ENCODE measurements at places on chromosomes 2 and 18.

DNA sequence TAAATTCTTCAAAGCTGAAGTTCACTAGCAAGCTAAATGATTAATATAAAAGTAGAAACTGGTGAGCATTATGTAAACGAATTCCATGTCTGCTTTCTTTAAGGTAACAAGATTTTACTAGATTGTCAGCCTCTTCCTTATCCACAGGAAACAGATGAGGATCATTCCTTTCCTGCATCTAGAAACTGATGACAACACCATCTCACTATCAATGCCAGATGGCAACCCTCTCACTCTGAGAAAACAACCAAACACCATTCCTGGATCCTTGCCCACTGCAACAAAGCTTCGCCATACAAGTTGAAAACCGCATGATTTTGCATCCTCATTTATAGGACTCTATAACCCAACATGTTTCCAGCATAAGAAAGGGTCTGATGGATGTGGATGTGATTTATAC is 122.9 kb downstream of the ZNF521 start:
- DNase-seq = no peak

DNA sequence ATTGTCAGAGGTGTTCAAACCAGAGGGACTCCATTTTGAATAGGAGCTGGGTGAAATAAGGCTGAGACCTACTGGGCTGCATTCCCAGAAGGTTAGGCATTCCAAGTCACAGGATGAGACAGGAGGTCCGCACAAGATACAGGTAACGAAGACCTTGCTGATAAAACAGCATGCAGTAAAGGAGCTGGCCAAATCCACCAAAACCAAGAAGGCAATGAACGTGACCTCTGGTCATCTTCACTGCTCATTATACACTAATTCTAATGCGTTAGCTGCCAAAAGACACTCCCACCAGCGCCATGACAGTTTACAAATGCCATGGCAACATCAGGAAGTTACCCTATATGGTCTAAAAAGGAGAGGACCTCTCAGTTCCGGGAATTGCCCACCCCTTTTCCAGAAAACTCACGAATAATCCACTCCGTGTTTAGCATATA is 10.6 kb downstream of the SH3YL1 start:
- DNase-seq = no peak

GRCh38 chr18:11997466-11997865 is 16.2 kb downstream of the IMPA2 start:
- DNase-seq = no peak

DNA sequence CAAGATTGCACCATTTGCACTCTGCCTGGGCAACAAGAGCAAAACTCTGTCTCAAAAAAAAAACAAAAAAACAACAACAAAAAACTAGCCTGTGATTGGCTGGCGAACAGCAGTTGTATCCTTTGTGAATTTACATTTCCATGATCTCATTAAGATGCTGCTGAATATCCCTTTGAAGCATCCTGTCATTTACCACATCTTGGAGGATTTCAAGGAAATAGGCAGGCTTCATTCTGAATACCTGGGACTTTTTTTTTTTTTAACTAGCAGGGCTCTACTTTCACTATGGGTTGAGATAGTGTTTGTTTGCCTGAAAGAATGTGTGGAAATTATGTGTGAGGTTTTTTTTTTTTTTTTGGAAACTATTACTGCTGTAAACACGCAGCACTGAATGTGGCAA is 49.6 kb upstream of the RPL31 start:
- no peak for DNase-seq

DNA sequence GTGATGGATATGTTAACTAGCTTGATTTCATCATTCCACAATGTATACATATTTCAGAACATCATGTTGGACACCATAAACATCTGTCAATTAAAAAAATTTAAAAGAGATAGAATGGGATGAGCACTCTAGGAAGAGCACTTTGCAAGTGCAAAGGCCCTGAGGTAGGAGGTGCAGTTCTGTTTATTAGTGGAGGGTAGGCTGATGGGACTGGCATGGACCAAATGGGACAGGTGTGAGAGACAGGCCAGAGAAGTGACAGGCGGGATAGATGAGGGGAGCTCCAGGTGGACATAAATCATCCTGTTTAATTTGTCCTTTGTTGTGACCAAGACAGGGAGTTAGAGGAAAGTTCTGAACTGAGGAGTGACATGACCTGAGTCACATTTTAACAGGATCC is 477.9 kb downstream of the TSN start:
- no peak for DNase-seq

GRCh38 chr2:207066791-207067460 is 98.8 kb downstream of the KLF7 start:
- no peak for DNase-seq

- no peak for DNase-seq
Measured at GRCh38 chr18:66107546-66107945, 356.7 kb downstream of the CDH7 start.

GRCh38 chr2:233074106-233074505 is 14.0 kb downstream of the INPP5D start:
- DNase-seq = no peak

DNA sequence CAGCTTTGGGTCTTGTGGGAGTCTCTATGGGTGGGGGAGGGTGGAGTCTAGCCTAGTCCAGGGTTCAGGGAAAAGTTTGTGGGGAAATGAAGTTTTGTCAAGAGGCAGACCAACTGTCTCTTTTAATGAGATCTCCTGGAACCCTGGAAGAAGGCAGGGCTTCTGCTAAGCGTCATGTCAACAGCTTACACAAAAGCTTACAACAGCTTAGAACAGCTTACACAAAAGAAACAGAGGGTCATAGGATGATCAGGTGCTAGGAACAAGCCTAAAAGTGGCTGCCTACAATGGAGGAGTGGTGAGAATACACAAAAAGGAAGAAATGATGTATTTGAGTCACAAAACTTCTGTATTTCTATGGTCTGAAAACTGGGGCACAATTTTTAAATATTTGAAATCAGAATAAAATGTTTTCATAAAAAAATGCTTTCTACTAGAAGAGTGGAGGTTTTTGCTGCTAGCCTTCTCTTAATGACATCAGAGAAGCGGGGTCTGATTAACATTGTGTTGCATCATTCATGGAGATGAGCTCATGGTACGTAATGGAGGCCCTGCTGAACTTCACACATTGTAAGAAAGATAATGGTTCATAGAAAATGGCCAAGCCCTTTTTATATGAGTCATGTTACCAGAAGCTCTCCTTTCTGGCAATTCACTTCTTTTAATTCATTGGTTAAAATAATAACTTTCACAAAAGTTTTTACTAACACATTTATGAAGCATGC is 351.0 kb downstream of the PIK3C3 start:
- no peak for DNase-seq

GRCh38 chr18:35923939-35924684 is 48.4 kb upstream of the RMP24 start:
- no peak for DNase-seq

DNA sequence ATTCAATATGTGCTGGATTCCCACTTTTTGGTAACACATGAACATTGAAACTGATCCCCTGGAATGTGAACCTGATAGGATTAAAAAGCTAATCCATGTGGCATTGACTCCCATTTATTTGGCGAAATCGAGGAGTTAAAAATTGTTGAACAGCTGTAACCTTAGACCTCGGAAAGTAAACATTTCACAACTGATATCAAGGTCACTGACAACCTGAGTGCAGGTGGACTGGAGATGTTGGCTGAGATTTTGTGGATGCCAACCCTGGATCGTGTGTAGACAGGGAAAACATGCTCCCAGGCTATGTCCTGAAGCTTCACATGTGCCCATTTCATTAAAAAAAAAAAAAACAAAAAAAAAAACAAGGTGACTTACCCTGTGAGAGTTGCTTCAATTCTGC is 204.8 kb downstream of the SETBP1 start:
- DNase-seq = no peak

- no peak for DNase-seq
Measured at GRCh38 chr18:10316778-10317177, 137.7 kb upstream of the APCDD1 start.

DNA sequence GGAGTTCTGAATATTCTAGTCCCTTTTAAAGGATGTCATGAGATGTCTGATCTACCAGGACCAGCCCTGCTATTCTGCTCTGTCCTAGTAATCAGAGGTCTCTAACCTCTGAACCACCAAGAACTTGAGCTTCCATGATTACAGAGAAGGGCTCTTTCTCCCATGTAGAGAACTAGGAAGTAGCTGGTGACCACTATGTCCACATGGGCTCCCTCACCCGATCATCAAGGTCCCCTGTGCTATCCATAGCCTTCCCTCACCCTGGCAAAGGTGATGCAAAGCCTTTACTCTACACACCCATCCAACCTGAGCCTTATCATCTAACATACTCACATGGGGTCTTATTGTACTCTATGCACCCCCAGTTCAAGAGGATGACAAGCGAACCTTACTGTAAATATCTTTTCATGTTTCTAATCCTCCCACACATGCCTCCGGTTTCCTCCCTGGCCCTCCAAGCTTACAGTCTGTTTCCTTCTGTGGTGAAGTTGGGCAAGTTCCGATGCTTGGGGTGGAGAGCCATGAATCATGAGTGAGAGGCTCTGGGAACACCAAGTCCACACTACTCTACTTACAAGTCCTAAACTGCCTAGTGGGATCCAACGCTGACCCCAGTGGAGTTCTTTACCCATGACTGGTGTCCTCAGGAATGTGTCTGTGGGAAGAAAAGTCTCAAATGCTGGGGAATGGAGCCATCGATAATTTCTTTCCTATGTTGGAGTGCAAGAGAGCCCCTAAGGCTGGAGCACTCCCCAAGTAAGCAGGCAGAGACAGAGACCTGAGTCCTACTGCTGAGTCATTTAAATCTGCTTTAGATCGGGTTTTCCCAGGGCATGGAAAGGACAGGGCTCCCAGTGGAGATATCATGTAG is 73.3 kb upstream of the KLF7 start:
- no peak for DNase-seq

DNA sequence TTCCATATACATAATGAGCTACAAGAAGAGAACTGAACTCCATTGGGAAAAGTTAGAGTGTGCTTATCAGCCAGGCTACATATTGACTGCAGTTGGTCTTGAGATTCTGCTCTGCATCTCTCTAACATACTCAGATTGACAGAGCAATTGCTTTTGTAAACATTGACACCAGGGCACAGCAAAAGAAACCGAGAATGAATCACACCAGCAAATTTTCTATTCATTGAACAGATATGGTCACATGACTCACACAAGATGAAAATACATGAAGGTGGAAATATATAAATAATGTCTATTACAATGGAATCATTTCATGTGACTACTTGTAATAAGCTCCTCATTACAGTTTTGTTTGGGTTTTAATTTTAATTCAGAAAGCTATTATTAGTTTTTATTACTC is 691.9 kb upstream of the TMEFF2 start:
- no peak for DNase-seq

DNA sequence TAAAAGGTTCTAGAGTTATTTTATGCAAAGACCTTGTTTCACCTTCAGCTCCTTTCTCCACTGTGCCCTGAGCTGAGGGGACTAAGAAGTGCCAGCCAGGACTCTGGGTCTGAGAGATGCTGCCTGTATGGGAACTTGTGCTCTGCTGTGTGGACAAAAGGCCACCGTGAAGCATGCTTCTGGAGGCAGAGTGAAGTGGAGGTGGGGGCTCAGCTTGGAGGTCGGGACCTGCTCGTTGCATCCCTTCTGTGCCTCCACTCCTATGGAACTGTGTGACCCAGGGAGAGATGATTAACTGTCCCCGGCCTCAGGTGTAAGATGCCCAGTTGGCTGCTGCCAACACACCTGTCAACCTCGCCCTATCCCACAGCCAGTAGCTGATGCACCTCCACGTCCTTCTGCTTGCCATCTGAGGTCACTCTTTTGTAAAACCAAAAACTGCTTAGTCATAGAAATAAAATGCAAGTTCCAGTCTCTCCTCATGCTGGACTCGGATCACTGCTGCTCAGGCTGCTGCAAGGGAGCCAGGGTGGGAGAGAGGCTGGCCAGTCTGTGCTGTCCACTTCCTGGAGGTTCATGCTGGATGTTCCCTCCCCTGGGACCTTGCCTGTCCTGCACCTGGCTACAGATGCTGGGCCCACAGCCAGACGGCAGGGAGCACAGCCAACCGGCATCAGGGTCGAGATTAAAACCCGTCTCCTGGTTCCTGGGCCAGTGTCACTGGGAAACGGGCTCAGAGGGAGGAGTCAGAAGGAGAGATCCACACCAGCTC is 113.2 kb downstream of the ACKR3 start:
- no peak for DNase-seq

DNA sequence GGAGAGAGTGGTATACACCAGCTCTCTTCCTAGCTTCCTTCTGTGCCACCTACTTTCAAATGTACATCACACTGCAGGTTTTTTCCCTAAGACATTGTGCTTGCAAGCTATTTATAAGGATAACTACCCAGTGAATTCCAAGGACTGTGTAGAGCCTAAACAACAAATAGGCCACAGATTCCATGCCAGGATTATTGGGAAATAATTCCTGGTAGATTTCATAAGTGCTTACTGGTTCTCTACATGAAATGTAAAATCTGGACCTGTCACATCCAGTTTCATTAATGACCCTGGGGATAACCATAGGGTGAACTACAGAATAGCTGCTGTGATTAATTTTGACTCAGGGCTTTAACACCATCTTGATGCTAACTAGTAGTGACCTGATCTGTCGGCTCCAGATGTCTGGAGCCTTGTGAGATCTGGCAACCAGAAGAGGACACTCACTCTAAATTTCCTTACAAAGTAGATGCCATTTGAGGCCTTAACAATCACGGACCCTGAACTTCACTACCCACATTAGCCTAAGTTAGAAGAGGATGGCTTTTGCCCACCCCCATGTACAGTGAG is 34.3 kb upstream of the LGALSL start:
- no peak for DNase-seq

GRCh38 chr18:69814861-69815385 is 132.8 kb downstream of the CD226 start:
- no peak for DNase-seq

DNA sequence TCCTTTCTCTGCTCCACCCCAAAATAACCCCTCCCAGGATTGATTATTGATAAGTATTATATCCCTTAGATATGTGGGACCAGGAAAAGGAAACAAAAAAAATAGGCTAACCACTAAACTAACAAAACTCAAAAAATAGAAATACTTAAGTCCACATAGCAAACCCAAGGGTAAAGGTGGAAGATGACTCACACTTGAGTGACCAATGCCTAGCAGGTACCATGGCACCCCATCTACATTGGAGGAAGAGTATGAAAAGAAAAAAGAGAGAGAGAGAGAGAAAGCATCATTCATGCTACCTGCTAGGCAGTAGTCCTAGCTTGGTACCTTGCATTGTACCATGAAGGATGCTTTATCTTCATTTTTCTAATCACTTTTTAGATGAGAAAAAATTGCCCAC is 6.3 kb downstream of the EXOC6B start:
- DNase-seq = no peak

Measured in posterior cingulate gyrus (tissue), 11 donors.